Epithelial cell of esophagus (primary cell): ENCODE measurements at places on chromosomes 13 and 19.
A peak's percentile ranks its signal among the peaks of the same experiment; 100 is the strongest.

- DNase-seq: no peak
Observed at GRCh38 chr13:20658451-20659040, 45.0 kb upstream of the IL17D start.

DNA sequence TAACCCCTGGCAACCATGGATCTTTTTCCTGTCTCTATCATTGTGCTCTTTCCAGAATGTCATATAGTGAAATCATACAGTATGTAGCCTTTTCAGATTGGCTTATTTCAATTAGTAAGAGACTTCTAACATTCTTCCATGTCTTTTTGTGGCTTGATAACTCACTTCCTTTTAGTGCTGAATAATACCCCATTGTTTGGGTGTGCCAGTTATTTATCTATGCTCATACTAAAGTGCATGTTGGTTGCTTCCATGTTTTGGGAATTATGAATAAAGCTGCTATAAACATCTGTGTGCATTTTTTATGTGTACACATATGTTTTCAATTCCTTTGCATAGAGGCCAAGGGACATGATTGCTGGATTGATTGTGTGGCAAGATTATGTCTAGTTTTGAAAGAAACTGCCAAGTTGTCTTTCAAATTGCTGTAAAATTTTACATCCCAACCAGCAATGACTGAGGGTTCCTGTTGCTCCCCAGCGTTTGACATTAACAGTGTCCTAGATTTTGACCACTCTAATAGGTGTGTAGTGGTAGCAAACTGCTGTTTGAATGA lies 358.9 kb downstream of the ITGBL1 start:
- no peak for DNase-seq

GRCh38 chr19:55406826-55407549 lies 600 bp downstream of the UBE2S start:
- peak; percentile 43 for DNase-seq

- DNase-seq: no peak
Observed at GRCh38 chr13:98327371-98328270, 150.6 kb upstream of the RNF113B start.

GRCh38 chr13:24927810-24928404 lies 163.9 kb downstream of the RNF17 start:
- no peak for DNase-seq

DNA sequence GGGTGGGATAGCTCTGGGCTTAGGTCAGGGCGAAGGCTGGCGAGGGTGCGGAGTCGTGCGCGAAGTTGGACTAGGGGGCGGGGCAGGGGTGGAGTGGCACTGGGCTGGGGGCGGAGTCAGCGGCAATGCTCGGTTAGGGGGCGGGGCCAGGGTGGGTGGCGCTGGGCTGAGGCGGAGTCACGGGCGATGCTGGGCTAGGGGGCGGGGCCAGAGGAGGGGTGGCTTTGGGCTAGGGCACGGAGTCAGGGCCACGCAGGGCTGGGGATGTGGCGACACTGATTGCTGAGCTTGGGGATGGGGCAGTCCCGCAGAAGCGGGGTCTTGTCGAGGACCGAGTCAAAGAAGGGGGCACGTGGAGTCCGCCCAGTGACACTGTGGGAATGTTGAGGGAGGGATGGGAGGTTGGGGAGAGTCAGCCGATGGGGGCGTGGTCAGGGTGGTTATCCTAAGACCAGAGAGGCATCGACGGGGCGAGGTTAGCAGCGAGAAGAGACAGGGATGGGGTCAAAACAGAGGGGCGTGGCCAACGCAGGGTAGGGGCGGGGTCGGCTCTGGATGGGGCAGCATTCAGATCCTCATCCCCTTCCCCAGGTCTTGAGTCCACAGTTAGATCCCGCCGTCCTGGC lies 8.7 kb downstream of the HOMER3 start:
- DNase-seq: peak; percentile 71

DNA sequence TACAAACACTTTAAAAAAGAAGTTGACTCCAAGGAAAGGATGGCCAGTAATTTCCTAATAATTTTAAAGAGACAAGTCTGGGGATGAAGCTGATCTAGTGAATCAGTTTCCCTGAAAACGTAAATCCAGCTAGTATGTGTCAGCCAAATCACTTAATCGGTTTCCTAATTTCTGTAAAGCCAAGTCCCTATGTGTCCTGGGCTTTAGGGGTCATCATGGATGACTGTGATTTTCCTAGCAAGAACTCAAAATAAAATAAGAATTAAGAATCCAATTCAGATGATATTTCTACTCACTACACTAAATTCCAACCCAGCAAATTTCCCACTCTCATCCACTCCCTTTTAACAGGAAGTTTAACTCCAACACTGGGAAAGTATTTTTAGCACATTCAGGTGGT lies 35.9 kb downstream of the ELF1 start:
- peak; percentile 42 for DNase-seq

- no peak for DNase-seq
Observed at GRCh38 chr13:26623125-26623524, 65.6 kb downstream of the WASF3 start.

- no peak for DNase-seq
Observed at GRCh38 chr19:37077501-37077933, 716 bp upstream of the ZNF420 start.

GRCh38 chr19:31575846-31576335 lies 226.7 kb upstream of the TSHZ3 start:
- no peak for DNase-seq

DNA sequence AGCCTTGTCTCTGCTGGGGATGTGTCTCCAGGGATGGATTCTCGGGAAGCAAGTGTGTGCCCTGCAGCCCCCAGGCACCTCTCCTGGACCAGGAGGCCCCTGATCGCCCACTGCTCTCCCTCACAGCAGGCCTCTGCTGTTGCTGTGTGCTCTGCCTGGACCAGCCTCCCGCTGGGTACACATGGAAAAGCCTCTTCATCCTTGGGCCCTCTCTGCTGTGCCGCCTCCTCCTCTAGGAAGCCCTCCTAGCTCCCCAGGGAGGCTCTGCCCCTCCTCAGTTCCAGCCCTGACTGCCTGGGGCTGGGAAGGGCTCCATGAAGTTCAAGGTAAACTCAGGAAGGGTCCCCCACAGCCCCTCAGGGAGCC lies 12.0 kb downstream of the NDUFA11 start:
- DNase-seq: no peak

DNA sequence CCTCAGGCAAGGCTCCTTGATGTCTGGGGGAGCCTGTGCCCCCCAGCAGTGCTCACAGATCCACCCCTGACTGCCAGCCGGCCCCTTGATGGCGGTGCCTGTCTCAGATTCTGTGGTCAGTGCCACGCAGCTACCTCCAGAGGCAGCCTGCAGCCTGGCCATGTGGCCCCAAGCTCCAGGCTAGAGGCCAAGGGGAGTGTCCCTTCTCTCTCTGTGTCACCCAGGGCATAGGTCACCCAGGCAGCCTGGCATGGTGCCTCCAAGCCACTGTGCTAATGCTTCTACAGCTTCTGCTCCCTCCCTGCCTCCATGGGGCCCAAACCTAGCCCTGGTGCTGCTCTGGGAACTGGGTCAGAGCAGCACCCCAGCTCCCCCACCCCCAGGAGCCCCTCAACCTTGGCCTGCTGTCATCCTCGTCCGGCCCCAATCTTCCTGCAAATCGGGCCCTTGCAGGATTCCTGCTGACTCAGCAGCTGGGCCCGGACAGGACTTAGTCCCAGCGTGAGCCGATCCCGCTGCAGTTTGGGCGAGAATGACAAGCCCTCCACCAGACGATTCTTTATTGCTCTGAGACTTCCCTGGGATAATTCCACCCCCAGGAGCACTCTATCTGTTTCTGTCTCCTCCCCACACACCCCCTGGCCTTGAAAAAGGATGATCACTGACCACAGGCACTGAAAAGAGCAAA lies 2.8 kb upstream of the ARL11 start:
- no peak for DNase-seq

DNA sequence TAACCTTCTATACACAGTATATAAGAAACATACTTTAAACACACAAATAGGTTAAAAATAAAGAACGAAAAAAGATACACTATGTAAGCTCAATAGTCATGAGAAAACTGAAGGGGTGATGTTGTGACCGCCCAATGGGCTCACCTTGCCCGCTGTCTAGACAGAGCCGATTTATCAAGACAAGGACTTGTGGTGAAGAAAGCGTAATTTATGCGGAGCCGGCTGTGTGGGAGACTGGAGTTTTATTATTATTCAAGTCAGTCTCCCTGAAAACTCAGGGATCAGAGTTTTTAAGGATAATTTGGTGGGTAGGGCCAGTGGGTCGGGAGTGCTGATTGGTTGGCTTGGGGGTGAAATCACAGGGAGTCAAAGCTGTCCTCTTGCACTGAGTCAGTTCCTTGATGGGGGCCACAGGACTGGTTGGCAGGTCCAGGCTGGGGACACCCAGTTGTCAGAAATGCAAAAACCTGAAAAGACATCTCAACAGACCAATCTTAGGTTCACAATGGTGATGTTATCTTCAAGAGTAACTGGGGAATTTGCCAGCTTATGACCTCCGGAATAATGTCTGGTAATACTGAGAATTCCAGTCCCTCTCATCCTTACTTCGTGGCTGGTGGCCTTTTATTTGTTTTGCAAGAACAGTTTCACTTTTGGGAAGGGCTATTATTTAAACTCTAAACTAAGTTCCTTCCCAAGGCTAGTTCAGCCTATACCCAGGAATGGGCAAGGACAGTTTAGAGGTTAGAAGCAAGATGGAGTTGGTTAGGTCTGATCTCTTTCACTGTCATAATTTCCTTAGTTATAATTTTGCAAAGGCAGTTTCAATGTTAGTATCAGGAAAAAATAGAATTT lies 96.6 kb downstream of the UBL3 start:
- DNase-seq: no peak

GRCh38 chr19:21607449-21607848 lies 102.0 kb downstream of the ZNF429 start:
- no peak for DNase-seq

DNA sequence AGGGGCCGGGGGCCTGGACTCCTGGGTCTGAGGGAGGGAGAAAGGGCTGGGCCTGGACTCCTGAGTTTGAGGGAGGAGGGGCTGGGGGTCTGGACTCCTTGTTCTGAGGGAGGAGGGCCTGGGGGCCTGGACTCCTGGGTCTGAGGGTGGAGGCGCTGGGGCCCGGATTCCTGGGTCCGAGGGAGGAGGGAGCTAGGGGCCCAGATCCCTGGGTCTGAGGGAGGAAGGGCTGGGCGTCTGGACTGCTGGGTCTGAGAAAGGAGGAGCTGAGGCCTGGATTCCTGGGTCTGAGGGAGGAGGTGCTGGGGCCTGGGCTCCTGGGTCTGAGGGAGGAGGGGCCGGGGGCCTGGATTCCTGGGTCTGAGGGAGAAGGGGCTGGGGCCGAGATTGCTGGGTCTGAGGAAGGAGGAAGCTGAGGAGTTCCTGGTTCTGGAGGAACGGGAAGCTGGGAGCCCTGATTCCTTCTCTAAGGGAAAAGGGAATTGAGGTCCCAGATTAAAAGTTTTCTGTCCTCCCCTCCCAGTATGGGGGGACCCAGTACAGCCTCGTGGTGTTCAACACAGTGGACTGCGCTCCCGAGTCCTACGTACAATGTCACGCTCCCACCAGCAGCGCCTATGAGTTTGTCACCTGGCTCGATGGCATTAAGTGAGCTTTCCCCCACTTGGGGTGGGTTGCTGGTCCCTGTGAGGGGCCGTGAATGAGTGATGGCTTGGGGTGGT lies 721 bp downstream of the MED25 start:
- no peak for DNase-seq

- DNase-seq: no peak
Observed at GRCh38 chr13:20222553-20222952, 9.6 kb downstream of the GJB6 start.

DNA sequence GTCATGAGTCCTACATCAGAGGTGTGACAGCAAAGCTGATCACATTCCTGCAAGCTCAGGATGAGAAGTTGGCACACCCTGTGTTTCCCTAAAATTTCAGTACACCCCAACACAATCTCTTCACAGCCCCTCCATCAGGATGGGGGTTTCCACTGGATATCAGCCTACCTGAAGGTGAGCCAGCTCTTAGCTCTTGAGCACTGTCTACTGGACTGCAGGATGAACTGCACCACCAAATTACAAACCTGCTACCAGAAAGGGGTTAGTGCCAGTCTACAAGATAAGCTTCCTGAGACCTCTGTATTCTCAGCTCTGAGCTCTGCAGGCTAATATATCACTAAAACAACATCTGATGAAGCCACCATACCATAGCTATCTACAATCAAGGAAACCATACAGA lies 1616.2 kb upstream of the SPRY2 start:
- peak; percentile 10 for DNase-seq

DNA sequence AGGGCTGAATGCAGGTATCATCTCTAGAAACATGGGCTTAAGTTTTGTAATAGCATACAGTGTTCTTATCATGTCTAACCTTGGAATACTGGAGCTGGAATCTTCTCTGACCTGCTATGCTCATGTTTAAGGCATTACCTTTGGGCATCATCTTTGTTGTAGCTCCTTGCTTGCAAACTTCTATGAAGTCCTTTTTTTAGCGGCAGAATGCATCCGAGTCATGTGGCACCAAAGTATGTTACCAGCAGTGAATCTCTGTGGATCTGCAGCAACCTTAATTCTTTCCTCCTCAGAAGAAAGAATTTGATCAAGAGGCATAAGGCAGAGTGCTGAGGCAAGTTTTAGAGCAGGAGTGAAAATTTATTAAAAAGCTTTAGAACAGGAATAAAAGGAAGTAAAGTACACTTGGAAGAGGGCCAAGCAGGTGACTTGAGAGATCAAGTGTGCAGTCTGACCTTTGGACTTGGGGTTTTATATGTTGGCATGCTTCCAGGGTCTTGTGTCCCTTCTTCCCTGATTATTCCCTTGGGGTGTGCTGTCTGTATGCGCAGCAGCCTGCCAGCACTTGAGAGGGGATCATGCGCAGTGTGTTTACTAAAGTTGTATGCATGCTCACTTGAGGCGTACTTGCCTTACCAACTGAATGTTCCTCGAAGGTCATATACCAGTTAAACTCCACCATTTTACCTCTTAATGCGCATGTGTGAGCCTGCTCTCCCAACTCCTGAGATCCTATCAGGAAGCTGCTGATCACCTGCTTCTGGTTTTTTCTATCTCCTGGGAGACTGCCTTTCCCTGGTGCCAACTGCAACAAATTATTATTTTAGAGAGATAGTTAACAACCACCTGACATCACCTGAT lies 115.5 kb downstream of the LACC1 start:
- DNase-seq: no peak

GRCh38 chr19:19719798-19720197 lies 13.1 kb downstream of the ZNF14 start:
- DNase-seq: no peak

- no peak for DNase-seq
Observed at GRCh38 chr13:73608711-73609485, 525.3 kb downstream of the KLF12 start.

DNA sequence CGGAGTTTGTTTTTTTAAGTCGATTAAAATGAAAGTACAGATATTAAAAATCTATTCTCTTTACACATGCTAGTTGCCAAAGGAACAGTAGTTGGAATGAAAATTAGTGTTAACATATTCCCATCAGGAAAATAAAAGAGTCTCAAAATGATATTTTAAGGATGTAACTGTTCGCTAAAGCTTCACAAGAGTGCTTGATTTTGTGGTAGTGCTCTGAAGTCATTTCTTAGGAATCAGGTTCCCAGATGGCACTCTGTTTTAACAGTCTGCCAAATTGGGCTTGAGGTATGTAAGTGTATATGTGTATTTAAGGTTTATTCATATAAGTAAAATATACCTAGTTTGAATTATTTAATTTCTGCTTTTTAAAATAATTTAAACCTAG lies 128.8 kb downstream of the LMO7 start:
- no peak for DNase-seq

- no peak for DNase-seq
Observed at GRCh38 chr13:85316506-85317025, 482.7 kb downstream of the SLITRK6 start.

GRCh38 chr19:56839652-56840450 lies 675 bp downstream of the PEG3 start:
- DNase-seq: peak; percentile 9
